Right cardiac atrium (tissue), 5 donors: ENCODE measurements at places on chromosomes 11 and 22.

DNA sequence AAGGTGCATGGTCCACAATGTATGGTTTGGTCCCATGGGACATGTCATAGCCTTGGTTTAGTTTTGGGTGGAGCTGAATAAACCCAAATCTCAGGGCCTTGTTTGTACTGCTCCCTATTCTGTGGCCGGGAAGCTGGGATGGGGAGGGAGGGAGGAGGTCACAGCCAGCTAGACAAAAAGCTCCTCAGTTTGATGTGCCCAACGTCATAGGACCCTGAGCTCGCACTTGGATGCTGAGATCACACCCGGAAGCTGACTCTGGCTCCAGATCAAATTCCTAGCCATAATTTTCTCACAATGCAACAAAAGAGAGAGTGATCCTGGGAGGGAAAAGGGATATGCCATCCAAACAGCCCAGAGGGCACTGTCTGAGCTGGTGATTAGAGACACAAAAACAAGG lies 1.5 kb downstream of the HSPB2 start:
- peak; percentile 84 for DNase-seq

DNA sequence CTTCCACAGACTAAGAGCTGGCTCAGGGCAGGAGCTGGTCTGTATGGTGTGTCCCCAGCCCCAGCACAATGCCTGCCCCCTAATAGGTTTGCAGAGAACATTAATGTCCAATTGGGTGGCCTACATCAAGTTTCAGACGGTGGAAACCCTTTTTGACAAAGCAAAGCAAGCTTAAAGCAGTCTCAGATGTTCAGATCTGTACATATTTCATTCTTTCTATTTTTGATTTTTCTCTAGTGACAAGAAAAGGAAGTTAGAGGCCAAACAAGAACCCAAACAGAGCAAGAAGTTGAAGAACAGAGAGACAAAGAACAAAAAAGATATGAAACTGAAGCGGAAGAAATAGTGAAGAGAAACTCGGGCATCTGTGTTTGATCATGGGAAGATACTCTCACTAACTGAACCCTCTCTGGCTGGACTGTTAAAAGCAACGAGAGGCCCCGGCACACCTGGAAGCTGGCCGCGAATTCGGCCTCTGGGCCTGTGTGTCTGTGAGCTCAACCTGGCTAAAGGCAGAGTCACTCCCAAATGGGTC lies 40.5 kb downstream of the NAT10 start:
- no peak for DNase-seq

GRCh38 chr11:112834277-112834755 lies 126.9 kb upstream of the NCAM1 start:
- peak; percentile 86 for DNase-seq

DNA sequence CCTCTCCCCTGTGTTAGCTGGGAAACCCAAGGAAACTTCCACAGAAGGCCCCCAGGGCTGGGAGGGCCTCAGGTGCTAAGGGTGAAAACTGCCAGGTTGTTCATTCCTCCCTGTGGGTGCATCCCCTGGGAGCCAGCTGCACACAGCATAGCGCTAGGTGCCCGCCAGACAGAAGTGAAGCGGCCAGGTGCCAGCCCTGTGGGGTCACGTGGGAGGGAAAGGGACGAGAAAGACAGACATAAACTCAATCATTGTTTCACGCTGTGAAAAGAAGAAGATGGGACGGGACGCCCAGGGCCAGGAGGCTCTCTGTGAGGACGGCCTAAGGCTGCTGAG lies 31.6 kb upstream of the HMOX1 start:
- peak; percentile 73 for DNase-seq

GRCh38 chr11:8704136-8704535 lies 21.5 kb downstream of the RPL27A start:
- no peak for DNase-seq

- no peak for DNase-seq
Measured at GRCh38 chr22:36689583-36689982, 14.0 kb downstream of the CACNG2 start.
